Epithelial cell of proximal tubule (primary cell): ENCODE measurements at places on chromosomes 11 and 22. TPM values are rescaled to one million over a fixed set of nuclear protein-coding genes. Genes with fewer than 3 reads are reported as not detected.

CRYAB gene
- total RNA-seq, result 5.9 and 25.8 TPM in 2 replicates

OR4A16 gene
- not detected in 2 replicates for total RNA-seq

CABP4 gene
- not detected in 2 replicates for total RNA-seq

BACE1 gene
- total RNA-seq, result 8.7 and 8.9 TPM in 2 replicates

GVQW3 gene
- 0.87 and 7.0 TPM in 2 replicates for total RNA-seq

GRCh38 chr11:1487091-1487850 lies 692 bp upstream of the MOB2 start:
- DNase-seq, result no peak

DNA sequence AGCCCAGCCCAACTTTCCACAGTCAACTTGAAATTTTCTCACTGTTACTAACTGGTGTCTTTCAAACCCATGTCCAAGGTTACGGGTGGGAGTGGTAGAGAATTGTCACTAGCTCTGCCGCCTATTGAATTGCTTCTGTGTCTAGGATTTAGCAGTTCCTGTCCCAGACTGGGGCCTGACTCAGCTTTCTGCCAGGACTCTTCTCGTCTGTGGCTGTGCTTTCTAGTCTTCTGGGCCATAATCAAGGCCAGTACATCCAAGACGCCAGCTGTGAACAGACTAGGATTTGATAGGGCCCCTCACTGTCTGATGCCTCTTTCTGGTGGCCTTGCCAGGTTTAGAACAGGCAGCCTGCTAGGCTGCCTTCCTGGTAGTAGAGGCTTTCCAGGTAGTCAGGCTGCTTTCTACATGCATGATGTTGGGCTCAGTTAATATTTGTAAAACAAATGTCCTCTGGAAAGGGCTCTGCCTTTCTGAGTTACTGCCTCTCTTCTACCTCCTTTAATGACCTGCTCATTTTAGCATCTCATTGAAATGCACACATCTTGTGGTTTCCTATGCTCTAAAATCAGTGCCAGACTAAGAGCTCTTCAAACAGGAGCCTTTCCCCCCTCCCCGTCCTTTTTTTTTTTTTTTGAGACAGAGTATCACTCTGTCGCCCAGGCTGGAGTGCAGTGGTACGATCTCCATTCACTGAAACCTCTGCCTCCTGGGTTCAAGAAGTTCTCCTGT lies 13.1 kb upstream of the HIKESHI start:
- no peak for DNase-seq

DNA sequence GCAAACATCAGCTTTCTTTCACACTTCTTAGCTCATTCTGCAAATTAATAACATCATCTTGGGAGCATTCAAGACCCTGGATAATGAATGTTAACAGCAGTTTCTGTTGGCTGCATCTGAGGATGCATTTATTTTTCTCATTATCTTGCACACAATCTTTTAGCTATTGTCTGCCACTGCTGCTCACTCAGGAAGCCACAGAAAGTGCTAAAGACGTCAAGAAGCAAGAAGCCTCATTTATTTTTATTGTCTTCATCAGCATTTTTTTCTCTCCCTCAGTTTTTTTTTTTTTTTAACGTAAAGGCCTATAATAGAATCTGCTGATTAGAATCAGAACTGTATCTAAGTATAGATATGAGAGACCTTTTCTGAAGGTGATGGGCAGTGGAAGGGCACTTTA lies 1339.4 kb downstream of the FAM181B start:
- no peak for DNase-seq

GRCh38 chr11:106998116-106998915 lies 20.0 kb downstream of the GUCY1A2 start:
- DNase-seq, result no peak

DNA sequence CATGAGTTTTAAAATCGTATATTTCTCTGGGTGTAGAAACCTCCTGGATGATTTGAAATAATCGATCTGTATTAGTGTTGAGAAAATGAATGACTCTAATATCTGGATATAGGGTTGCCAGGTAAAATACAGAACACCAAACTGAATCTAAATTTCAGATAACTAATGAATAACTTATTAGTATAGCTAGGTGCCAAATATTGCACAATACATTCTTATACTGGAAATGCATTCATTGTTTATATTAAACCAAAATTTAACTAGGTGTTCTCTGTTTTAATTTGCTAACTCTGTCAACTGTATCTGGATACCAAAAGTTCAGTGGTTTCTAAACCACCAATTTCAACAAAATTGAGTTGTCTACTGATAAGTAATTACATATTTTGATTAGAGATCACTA lies 2.5 kb upstream of the BIRC3 start:
- no peak for DNase-seq

DNA sequence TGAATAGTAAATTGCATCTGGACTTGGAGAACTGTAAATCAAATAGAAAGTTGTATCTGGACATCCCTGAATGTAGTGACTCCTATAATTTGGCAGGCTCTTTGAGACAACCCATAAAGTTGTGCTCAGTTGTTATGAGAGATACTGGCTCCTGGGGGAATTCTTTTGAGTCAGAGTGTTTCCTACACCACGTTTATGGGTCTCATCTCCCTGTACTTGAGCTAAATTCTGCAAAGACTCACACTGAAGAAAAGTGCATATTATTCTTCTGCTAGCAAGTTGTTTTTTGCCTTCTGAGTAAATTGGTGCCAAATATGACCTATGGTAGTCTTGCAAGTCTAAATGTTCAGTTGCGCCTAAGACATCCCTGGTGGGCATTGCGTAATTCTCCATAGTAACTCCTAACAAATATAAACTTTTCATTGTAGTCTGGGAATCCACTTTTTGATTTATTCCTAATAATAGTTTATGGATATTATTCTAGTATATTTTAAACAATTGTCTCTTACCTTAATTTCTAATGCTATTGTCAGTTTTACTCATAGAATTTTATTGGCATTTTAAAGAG lies 5.0 kb downstream of the ZNF215 start:
- no peak for DNase-seq

- DNase-seq, result peak; percentile 13
Observed at GRCh38 chr11:131488238-131488637, 117.8 kb downstream of the NTM start.

DNA sequence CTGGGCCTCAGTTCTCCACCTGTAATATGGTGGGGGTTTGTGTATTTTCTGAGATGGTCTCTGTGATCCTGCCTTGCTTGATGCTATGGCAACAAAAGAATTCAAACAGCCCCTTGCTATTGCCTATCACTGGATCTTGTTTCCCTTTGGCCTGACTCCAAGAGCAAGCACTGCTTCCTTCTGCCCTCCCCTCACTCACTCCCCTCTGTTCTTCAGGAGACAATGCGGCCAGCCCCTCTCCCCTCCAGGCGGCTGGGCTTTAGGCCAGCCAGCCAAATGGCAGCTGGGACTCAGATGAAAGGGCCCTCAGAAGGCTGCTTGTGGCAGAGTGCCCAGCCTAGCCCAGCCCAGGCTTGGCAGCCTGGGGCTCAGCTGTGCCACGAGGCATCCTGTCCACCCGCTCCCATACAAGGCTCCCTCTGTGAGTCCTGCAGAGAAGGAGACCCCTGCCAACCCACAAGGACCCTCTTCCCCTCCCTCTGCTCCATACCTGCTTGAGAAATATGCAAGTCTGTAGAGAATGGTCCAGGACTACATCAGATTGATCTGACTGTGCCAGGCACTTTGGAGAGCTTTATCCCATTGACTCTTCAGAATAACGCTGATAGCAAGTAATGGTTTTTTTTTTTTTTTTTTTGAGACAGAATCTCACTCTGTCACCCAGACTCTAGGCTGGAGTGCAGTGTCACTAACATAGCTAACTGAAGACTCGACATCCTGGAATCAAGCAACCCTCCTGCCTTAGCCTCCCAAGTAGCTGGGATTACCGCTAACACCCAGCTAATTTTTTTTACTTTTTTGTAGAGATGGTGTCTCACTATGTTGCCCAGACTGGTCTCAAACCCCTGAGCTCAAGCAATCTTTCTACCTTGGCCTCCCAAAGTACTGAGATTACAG lies 7.6 kb upstream of the KCTD14 start:
- DNase-seq, result no peak

DNA sequence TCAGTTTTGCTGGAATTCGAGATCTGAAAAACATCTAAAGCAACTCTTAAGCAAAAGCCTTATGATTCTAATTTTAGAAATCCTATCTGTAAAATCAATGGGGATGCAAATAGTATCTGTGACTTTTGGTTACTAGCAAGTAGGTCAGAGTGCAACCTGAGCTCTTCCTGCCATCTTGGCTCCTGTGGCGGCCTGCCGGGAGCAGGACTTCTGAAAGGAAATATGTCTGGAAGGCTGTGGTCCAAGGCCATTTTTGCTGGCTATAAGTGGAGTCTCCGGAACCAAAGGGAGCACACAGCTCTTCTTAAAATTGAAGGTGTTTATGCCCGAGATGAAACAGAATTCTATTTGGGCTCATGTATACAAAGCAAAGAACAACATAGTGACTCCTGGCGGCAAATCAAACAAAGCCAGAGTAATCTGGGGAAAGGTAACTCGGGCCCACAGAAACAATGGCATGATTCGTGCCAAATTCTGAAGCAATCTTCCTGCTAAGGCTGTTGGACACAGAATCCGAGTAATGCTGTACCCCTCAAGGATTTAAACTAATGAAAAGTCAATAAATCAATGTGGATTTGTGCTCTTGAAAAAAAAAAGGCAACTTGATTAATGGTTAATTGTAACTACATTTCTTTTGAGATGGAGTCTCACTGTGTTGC lies 1.7 kb downstream of the SAMM50 start:
- DNase-seq, result no peak

- no peak for DNase-seq
Observed at GRCh38 chr11:1438261-1438966, 48.2 kb downstream of the MOB2 start.

GRCh38 chr11:27938011-27938410 lies 169.9 kb downstream of the KIF18A start:
- DNase-seq, result no peak
